ENCODE measurements at places on chromosomes 1 and 21. TPM values are rescaled to one million over a fixed set of nuclear protein-coding genes. Genes with fewer than 3 reads are reported as not detected.
A peak's percentile ranks its signal among the peaks of the same experiment; 100 is the strongest.

The SPRR2A gene
- not detected for total RNA-seq

DNA sequence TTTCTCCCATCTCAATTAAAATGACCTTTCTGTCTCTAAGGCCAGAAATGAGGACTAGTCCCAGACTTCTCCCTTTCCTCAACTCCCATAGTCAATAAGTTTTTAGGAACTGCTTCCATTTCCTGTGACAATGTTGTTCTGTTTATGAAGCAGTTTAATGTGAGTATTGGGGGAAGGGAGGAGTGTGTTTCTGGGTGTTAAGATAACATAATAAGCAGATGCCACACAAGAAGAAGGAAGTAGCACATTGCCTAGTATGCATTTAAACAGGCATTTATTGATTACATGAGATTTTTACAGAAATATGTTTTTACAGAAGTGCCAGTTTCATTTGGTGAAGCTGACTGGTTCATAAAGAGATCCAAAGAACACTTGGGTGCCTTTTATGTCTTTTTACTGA is 65.6 kb upstream of the TNR start:
- DNase-seq: no peak

DNA sequence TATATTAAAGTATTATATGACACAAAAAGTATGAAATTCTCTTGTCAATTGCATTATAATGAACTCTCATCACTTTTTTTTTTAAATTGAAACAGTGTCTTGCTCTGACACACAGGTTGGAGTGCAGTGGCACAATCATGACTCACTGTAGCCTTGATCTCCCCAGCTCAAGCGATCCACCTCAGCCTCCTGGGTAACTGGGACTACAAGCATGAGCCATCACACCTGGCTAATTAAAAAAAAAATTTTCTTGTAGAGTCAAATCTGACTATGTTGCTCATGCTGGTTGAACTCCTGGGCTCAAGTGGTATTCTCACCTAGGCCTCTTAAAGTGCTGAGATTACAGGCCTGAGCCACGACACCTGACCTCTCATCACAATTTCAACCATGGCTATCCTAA is 259.3 kb downstream of the S1PR1 start:
- no peak for DNase-seq

DNA sequence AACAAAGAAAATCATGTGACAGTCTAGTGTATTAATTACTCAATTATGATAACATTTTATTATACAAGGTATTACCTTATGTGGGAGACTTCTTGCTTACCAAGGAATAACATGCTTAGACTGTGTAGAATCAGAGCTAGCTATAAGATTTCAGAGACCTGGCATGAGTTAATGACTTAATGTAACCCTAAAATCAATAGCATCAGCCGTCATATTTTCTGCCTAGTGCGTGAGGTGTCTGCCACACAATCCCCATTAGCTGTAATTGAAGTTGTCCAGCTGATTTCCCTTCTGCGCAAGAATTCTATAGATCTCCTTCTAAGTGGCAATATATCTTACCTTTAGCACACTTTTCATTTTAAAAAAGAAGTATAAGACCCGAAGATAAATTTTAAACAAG is 28.8 kb downstream of the CHODL start:
- no peak for DNase-seq

The MASP2 gene
- 0.38 TPM for total RNA-seq

DNA sequence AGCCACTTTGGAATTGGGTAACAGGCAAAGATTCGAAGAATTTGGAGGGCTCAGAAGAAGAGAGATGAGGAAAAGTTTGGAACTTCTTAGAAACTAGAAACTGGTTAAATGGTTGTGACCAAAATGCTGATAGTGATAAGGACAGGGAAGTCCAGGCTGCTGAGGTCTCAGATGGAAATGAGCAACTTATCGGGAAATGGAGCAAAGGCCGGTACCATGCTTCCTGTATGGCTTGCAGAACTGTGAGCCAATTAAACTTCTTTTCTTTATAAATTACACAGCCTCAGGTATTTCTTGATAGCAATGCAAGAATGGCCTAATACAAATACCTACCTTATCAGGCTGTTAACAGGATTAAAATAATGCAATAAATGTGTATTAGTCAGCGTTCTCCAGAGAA is 9.4 kb upstream of the TLR5 start:
- no peak for DNase-seq

DNA sequence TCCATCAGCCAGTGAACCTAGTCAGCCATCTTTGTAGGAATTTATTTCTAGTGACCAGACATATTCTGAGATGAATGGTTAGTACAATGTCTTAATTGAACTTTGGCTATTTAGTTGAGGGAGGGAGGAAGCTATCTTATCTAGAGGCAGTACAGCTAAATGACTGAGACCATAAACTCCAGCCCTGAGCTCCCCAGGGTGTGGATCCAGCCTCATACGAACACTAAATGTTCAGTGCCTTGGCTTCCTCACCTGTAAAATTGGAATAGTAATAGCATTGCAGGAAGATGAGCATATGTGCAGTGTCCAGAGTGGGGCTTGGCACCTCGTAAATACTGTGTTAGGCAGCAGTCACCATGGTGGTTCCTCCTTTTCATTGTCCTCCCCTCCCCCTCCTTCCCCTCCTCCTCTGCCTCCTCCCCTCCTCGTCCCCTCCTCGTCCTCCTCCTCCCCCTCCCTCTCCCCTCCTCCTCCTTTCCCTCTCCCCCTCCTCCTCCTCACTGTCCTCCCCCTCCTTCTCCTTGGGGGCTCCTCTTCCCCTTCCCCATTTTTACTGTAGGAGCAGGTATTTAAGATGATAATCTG is 108.2 kb downstream of the GALNT2 start:
- no peak for DNase-seq

The DRAM2 gene
- 31.5 TPM for total RNA-seq

- no peak for DNase-seq
Measured at GRCh38 chr21:39189857-39190604, 6.8 kb upstream of the PSMG1 start.

The FAM72B gene
- total RNA-seq: 1.2 TPM

DNA sequence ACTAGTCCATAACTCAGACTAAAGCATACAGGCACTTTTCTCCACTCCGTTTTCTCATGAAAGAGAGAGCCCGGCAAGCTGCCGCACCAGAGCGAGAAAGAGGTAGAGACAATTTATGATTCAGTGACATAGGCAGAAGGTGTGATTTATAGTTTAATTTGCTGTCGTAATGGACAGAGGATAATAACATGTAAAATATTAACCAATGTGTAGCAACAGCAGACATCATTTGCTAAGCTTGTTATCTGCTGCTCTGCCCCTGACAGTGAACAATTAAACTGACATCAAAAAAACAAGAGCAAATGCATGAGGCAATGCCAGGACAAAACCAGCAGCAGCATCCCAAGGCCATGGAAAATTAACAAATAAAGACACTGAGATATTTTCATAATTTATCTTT is 214.0 kb downstream of the ATG4C start:
- DNase-seq: no peak

GRCh38 chr21:15617964-15618363 is 111.8 kb upstream of the USP25 start:
- no peak for DNase-seq

- DNase-seq: peak; percentile 8
Measured at GRCh38 chr1:201085902-201086735, 26.1 kb downstream of the CACNA1S start.

GRCh38 chr21:46138383-46138970 is 16.9 kb downstream of the FTCD start:
- no peak for DNase-seq

DNA sequence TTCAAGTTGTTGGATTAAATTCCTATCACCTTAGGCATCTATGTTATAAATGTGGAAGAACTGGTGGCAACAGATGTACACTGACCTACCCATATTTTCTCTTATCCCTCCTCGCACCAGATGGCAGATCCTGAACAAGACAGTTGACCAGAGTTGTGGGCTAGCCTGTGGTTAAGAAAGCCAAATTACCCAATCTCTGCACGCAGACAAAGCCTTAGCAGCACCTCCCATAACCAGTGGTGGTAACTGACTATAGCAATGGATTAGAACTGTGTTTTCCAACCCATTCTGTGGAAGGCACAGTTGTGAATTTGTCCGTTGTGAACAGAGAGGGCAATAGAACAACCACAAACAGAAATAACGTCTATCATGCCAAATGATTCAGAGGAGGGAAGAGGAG is 20.6 kb downstream of the ABCB10 start:
- no peak for DNase-seq

The AGBL4 gene
- total RNA-seq: not detected

The PRKAA2 gene
- not detected for total RNA-seq

DNA sequence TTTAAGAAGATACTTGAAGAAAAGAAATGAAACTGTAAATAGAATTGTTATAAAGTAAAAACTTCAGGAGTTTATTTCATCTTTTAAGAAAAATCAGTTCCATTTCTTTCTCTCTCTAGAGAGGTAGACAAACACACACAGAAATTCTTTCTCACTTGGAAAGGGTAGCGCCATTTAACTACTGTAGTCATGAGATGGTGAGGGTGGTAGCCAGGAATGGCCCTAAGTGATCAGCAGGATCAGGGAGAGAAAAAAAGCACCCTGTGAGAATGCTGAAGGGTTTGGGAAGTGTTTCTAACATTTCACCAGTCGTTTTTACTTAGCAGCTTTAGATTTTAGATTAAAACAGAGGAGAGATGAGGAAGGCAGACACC is 205.7 kb upstream of the RUNX1 start:
- DNase-seq: no peak

The KRTAP12-2 gene
- not detected for total RNA-seq

All from T-cell (primary cell).